ENCODE measurements at places on chromosomes 12 and 14.

DNA sequence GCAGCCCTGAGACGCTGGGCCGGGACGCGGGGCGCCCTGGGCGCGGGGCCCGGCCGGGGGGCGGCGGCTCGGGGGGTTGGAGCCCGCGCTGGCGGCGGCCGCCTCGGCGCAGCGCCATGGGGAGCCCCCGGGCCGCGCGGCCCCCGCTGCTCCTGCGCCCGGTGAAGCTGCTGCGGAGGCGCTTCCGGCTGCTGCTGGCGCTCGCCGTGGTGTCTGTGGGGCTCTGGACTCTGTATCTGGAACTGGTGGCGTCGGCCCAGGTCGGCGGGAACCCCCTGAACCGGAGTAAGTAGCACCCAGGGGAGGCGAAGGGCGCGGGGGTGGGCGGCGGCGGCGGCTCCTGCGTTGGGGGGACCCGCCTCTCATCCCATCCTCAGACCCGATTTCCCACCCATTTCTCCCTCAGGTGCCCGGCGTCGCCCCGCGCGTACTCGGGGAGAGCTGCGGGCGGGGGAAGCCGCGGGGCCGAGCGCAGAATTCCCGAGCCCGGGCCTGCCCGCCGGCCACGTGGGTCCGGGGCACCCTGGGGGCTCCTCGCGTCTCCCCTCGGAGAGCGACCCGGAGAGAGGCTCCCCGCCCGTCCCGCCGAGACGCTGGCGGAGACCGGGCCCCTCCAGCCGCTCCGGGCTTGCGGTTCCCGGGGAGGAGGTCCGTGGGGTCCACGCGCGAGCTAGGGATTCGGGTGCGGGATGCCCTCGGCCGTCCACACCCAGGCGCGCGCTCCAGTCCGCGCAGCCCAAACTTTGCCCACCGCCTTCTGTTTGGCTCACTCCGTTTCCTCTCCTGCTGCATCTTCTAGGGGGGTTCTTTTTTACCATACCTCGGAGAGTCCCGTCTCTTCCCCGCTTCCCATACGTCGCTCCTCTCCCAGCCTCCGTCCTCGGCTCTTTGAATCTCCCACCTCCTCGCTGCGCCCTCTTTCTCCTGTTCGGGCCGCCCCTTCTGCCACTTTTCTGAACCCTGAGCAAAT is 807 bp downstream of the B4GALNT3 start:
- no peak for DNase-seq

DNA sequence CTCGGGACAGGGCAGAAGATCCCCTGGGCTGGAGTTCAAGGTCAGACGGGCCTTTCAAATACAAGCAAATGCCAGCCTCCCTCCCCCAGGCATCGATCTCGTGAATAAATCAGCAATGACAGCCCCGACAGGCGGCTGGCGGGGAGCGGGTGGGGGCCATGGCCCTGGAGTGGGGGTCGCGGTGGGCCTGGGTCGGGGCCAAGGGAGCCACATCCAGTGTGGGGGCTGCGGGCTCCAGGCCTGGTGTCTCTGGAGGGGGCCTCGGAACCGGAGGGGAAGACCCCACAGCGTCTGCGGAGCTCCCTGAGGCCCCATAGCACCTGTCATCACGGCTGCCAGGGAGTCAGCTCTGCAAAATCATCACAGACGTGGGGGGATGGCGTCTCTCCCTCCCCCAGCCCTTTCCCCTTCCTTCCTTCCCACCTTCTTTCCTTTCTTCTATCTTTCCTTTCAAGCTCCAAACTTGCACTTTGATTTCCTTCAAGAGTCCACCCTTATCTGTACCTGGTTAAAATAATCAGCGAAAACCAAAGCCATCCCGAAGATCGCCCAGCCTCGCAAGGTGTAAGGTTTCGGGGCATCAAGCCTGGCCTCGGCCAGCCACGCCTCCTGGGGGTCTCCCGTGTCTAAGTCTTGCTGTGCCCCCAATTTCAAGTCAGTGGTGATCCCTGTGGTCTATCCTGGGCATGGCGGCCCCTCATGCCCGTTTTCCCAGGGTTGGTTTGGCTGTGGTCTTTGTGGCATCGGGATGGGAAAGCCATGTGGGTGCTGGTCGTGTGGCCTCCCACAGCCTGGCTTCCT is 92.1 kb downstream of the NOC4L start:
- no peak for DNase-seq

GRCh38 chr12:94889445-94890210 is 113.9 kb downstream of the NDUFA12 start:
- DNase-seq: no peak

GRCh38 chr12:6181583-6182278 is 18.5 kb upstream of the CD9 start:
- DNase-seq: no peak

DNA sequence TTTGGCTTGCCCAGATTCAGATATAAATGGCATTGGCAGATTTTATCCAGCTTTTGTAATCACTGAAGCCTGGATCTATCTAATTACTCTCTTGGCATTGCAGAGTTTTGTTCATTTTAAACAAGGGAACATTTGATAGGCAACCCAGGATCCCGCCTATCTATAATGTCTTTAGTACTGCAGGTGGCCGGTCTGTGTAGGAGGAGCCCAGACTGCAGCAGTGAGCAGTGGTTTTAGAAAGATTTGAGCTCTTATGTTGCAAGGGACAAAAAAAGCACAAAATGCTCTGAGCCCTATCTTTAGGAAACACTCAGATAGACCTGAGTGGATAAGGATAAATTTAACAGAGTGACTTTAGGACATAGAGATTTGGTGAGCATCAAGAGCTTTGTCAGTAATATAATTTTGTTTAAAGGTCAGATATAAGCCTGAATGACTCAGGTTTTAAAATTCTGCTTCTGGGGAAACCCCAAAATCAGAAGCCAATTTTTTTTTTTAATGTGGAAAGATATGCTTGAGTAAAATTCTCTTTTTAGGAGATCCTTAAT is 165.5 kb downstream of the SLC5A8 start:
- DNase-seq: no peak

DNA sequence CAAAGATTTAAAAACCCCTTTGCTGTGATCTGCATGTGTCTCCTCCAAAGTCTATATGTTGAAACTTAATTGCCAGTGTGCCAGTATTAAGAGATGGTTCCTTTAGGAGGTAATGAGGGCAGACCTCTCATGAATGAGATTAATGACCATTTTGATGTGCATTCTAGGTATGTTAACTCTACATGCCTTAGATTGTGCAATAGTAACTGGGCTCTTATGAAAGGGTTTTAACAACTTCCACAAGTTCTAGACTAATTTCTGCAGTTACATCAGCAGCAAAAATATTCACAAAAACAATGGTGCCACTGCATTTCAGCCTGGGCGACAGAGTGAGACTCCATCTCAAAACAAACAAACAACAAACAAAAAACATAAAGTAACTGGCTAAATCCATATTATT is 3.8 kb upstream of the TAS2R10 start:
- DNase-seq: no peak

GRCh38 chr14:53209370-53209769 is 56.2 kb upstream of the DDHD1 start:
- DNase-seq: peak; percentile 71

DNA sequence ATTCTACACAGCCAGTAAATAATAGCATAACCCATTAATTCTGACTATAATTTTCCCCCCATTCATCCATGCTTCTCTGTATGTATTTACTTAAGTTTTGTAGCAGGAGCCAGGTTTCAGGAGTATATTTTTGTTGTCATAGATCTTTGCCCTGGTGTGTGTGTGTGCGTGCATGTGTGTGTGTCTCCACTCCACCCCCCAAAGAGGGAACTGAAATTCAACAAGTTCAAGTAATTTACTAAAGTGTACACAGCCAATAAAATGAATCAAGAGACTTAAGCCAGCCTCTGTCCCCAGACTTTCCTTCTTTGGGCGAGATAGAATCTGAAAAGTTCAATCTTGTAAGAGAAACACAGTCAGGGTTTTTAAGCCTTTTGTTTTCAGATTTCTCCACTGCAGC is 792.0 kb downstream of the MED13L start:
- DNase-seq: no peak

- DNase-seq: no peak
These were observed 227.5 kb upstream of the LMO3 start for GRCh38 chr12:16833376-16834015.

GRCh38 chr12:7937833-7938506 is 2.0 kb upstream of the SLC2A3 start:
- DNase-seq: no peak

- DNase-seq: peak; percentile 29
These were observed 3.4 kb downstream of the GPR84 start for GRCh38 chr12:54360717-54361456.

- no peak for DNase-seq
These were observed 3.6 kb downstream of the CMKLR1 start for GRCh38 chr12:108335349-108336119.

GRCh38 chr14:96077983-96078624 is 38.9 kb downstream of the C14orf132 start:
- no peak for DNase-seq

GRCh38 chr14:73788317-73788598 is 63.4 kb upstream of the PTGR2 start:
- no peak for DNase-seq

GRCh38 chr14:105912641-105913180 is 386.3 kb downstream of the TMEM121 start:
- DNase-seq: no peak

DNA sequence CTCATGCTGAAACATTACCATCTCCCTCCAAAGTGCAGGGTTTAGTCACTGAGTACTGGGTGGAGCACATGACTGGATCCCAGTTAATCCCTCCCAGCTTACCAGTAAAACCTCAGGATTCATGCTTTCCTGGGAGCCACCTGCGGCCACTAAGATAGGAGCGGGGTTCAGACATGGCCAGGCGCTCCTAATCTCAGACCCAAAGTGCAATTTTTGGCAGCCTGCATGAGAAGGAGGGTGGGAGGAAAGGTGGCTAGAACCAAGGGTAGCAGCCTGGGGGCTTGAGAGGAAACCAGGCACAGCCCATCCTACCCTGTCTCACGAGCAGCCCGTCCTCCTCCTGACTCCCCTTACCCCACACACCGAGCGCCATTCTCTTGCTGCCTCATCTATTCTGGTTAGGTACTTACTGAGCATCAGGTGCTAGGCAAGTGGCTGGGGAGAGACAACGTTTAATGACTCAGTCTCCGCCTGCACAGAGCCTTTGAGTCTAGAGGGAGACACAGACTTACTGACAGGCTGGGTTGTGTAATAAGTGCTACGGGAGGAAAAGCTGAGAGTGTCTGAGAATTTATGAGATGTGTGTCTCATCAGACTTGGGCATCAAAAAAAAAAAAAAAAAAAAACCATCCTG is 9.9 kb downstream of the GPRC5A start:
- no peak for DNase-seq

DNA sequence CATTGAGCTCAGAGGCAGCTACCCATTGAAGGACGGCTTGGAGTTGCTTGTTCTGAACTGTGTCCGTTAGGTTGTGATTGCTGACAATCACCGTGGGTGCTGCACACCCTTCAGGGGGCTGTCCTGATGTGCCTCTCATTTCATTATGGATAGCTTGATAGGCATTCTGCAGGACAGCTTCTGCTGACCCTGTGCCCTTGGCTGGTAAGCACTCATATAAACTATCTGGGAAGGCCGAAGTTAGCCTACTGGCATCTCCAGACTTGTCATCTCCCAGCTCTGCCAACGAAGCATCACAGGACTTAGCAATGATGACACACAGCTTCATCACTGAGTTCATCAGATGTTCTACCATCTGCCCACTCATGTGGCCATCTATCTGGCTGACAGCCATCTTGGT is 22.3 kb downstream of the AKAP3 start:
- DNase-seq: no peak

DNA sequence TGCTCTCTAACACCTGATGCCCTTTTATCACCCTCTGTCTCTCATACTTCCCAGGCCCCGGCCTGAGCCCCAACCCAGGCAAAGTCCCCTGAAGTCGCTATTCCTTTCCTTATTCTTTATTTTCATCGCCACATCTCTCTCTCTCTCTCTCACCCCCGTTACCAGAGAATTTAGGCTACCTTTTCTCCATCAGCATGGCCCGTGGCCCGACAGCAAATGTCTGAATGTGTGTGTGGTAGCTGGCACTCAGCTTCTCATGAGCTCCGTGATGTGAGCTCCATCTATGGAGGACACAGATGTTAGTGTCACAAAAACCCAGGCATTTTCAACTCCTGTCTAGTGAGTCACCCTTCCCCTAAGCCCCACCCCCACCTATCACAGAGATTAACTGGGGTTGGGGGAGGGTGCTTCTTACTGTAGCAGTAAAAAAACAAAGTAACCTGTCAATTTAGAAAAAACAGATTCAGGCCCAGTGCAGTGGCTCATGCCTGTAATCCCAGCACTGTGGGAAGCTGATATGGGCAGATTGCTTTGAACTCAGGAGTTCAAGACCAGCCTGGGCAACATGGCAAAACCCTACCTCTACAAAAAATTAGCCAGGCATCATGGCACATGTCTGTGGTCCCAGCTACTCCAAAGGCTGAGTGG is 53.8 kb downstream of the VCPKMT start:
- no peak for DNase-seq

- peak; percentile 52 for DNase-seq
These were observed 25.3 kb downstream of the TTC8 start for GRCh38 chr14:88849716-88850115.

DNA sequence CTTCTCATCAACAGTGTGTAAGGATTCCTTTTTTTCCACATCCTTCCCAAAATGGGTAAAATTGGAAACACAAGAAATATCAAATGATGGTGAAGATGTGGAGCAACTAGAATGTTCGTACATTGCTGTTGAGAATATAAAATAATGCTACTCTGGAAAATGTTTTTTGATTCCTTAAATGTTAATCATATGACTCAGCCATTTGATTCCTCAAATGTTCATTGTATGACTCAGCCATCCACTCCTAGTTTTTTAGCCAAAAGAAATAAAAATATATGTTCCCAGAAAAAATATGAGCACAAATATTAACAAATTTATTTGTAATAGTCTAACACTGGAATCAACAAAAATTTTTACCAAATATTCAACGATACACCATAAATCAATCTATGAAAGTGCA is 1108.6 kb downstream of the LRFN5 start:
- no peak for DNase-seq

DNA sequence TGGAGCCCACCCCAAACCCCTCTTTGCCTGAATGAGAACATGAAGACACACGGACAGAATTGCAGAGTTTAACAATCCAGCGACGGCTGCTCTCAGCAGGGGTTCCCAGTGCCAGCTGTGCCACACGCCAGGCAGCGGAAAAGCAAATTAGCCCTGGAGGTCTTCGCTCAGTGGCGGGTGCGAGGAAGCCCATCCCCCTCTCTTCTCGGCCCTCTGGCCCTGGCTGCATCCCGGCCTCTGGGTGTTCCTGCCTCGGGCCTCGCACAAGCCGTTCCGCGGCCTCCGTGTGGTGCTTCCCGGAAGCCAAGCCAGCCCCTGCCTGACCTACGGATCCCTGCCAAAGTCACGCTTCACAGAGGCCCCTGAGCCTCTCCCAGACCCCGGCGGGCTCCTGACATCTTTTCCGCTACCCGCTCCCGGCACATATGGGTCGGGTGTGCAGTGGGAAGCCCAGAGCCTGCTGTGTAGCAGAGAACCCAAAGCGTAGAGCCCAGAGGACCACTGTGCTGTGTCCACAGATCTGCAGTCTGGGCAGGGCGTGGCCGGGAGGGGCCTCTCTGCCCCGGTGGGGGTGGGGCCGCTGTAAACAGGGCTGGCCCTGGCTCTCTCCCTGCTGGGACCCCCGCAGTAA is 70.7 kb upstream of the GALNT9 start:
- no peak for DNase-seq

Measured in AML-193 (cell line).